Nephron progenitor cell (in vitro differentiated cells): ENCODE measurements at places on chromosomes 7 and 10.

GRCh38 chr7:27435461-27435860, 192.9 kb downstream of the EVX1 start:
- H3K4me3 ChIP-seq, result no peak overlapping the region
- H3K4me1 ChIP-seq, result peaks cover 41% of the 10 kb centered on the region
- no peak overlapping the region for H3K27ac ChIP-seq

DNA sequence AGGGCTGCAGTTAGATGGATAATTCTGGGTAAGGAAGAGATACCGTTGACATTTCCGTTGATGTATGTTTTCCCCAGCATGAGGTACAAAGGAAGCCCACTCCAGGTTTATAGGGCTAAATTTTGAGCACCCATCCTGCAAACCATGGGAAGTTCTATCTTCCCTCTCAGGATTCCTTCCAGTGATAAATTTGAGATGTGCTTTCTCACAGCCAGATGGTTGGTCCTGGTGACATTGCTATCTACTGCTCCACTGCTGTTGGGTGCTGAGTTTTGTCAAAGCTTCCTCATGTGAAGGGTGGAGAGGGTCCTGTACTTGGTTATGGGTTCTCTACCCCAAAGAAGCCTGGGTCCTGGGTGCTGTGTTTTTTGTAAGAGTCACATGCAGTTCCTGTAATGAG, 57.4 kb downstream of the CXCL12 start:
- peaks cover 9% of the 10 kb centered on the region for H3K27me3 ChIP-seq
- H3K4me1 ChIP-seq, result peaks cover 12% of the 10 kb centered on the region
- no peaks in the 10 kb centered on the region for H3K36me3 ChIP-seq
- no peak for DNase-seq
- H3K4me3 ChIP-seq, result no peak overlapping the region

GRCh38 chr7:26006426-26006825, 145.6 kb upstream of the NFE2L3 start:
- H3K27me3 ChIP-seq, result peaks cover 7% of the 10 kb centered on the region
- no peak for DNase-seq
- H3K36me3 ChIP-seq, result no peaks in the 10 kb centered on the region
- H3K4me3 ChIP-seq, result no peak overlapping the region
- peaks cover 14% of the 10 kb centered on the region for H3K4me1 ChIP-seq

DNA sequence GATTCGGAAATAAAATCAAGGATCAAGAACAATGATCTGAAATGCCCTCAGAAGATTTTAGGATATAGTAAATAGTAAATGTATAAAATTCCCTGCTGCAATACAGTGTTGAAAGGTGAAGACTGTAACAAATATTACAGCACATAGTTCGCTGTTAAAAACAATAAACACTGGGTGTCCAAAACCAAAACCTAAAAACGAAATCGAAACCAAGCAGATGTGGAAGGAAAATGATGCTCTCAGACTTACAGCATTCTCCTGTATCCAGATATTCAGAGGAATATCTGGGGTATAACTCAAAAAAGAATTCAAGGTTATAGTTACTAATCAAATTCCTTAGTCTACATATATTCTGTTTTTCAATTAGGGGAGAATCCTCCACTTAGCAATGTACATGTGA, 708.1 kb upstream of the PCDH15 start:
- H3K27me3 ChIP-seq, result no peaks in the 10 kb centered on the region
- H3K27ac ChIP-seq, result no peak overlapping the region
- DNase-seq, result no peak
- no peaks in the 10 kb centered on the region for H3K36me3 ChIP-seq

DNA sequence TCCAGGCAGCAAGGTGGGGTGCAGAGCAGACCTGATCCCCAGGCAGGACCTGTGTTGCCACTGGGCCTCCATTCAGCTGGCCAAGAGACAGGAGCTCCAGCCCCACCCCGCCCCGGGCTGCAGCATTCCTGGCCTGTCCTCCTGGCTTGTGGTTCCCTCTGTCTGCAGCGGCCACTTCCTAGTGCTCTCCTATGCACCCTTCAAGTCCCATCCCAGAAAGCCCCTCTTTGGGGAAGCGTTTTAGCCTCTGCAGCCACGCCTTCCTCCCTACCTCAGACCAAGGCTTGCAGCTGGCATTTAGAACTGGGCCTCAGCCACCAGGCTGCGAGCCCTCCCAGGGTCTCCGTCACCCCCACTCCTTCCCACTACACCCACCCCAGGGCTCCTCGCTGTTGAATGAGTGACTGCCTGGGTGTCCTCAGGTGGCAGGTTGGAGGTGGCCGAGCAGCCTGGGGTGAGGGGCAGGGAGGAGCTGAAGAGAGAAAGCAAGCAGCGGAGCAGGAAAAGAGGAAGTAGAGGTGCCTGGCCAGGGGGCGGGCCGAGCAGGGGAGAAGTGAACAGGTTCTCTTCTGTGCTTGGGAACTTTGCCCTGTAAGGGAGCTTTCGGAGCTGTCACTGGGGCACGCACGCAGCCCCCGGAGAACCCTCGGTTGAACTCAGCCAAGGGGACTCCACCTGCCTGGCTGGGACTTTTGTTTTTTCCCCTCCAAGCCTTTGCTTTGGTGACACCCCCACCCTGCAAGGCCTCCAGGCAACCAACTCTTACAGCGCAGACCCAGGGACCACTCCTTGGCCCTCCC, 109.1 kb upstream of the TNRC18 start:
- peak overlapping the region; percentile 83 for H3K27ac ChIP-seq
- no peak for DNase-seq
- peaks cover 10% of the 10 kb centered on the region for H3K27me3 ChIP-seq

DNA sequence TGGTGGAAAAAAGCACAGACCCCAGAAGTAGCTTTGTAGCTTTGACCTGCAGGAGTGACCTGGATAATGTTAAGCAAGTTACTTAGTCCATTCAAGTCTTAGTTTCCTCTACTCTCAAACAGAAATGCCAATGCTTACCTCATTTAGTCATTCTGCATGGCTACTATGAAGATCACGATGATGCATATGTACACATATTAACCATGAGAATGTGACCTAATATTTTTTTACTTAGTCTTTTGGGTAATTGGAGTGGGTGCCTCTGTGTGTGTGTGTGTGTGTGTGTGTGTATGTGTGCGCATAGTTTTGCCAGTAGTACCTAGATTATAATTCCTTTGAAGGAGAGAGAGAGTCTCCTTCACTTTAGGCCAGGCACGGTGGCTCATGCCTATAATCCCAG, 95.8 kb downstream of the NRP1 start:
- peaks cover 88% of the 10 kb centered on the region for H3K4me1 ChIP-seq
- no peak overlapping the region for H3K4me3 ChIP-seq
- no peak for DNase-seq
- peak overlapping the region; percentile 14 for H3K27ac ChIP-seq
- peaks cover 72% of the 10 kb centered on the region for H3K36me3 ChIP-seq
- no peaks in the 10 kb centered on the region for H3K27me3 ChIP-seq

DNA sequence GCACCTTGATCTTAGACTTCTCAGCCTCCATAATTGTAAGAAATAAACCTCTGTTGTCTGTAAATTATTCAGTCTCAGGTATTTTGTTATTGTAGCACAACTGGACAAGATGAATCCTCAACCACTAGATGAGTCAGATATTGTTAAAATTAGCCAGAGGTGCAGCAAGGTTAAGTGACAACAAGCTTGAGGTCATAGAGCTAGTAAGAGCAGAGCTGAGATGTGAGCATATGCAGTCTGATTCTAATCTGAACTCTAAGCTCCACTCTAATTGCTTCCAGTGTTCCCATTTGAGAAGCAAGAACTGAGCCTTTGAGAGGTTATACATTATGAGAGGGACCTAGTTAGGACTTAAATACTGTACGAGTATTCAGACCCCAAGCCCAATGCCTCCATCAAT, 93.1 kb downstream of the FZD1 start:
- H3K36me3 ChIP-seq, result no peaks in the 10 kb centered on the region
- DNase-seq, result no peak
- no peak overlapping the region for H3K4me3 ChIP-seq
- peaks cover under 1% of the 10 kb centered on the region for H3K27me3 ChIP-seq
- peaks cover 17% of the 10 kb centered on the region for H3K4me1 ChIP-seq

DNA sequence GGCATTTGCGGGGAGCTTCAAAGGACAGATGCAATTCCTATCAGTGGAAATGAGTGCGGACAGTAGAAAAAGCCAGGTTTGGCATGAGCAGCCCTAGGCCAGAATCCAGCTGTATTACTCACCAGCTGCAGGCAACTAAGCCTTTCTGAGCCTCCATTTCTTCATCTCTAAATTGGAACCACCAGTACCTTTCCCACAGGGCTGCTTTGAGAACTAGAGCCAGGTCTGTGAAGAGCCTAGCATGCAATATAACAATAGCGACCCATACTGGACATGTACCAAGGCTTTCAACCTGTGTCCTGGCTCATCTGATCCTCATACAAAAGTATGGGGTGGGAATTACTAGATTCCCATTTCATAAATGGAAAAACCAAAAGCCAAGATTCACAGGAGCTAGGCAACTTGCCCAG, 101.0 kb downstream of the GSAP start:
- H3K4me1 ChIP-seq, result no peaks in the 10 kb centered on the region
- DNase-seq, result no peak
- no peak overlapping the region for H3K4me3 ChIP-seq
- H3K27me3 ChIP-seq, result peaks cover 2% of the 10 kb centered on the region
- no peaks in the 10 kb centered on the region for H3K36me3 ChIP-seq

DNA sequence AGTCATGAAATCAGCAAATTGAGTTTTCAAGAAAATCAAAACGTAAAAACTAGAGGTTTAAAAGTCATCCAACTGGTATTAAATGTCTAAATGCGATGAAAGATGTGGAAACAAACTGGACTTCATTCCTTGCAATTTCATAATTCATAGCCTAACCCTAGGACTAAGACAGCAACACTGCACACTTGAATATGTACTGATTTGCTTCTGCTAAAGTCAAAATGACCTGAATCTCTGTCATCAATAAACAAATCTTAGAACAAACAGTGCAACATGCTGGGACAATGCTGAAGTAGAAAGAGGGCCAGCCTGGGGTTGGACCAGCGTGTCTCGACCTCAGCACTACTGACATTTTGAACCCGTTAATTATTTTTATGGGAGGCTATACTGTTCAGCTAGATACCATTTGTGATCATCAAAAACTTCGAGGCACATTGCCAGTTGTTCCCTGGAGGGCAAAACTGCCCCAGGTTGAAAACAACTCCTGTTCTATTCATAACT, 47.1 kb downstream of the MYOF start:
- H3K27me3 ChIP-seq, result no peaks in the 10 kb centered on the region
- peak overlapping the region; percentile 99 for H3K27ac ChIP-seq
- peaks cover 9% of the 10 kb centered on the region for H3K36me3 ChIP-seq
- no peak overlapping the region for H3K4me3 ChIP-seq
- H3K4me1 ChIP-seq, result peaks cover 80% of the 10 kb centered on the region

- no peak overlapping the region for H3K27ac ChIP-seq
- H3K4me3 ChIP-seq, result no peak overlapping the region
- peaks cover 13% of the 10 kb centered on the region for H3K36me3 ChIP-seq
- H3K27me3 ChIP-seq, result peaks cover 4% of the 10 kb centered on the region
Observed at GRCh38 chr10:76231286-76231934, 800.0 kb downstream of the LRMDA start.
